ENCODE measurements at places on chromosomes 12 and 14.

DNA sequence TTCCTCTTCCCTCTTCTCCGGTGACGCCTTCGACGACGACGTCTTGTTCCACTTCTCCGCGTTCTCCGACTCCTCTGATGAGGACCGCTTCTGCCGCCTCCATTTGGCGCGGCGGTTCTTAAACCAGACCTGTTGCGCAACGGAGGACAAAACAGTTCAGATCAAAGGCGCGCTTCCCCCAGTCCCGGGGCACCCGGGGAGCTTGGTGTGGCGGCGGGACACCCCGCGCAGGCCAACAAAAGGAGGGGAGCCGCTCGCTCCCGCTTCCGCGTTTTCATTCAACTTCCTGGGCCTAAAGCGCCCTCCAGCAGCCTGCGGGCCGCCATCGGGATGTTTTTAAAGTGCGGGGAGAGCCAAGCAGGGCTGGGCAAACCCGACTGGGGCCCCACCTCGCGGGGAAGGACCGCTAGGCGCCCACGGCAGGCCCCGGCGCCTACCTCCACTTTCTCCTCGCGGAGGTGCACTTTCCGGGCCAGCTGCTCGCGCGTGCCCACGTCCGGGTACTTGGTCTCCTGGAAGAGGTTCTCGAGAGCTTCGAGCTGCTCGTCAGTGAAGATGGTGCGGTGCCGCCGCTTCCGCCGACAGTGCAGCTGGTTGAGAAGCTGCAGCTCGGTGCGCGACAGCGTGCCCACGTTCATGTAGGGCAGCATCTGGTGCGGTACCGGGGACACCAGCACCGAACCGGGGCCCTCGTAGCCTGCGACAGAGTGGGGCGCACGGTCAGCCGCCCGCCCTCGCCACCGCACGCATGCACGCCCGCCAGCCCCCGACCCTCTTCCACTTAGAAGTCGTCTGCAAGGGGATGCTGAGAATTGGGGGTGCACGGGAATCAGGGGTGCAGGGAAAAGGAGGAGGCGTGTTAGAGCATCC is 1.2 kb downstream of the GSC start:
- DNase-seq: peak; percentile 5

GRCh38 chr12:55637467-55637866 is 775 bp downstream of the OR10P1 start:
- DNase-seq: no peak

DNA sequence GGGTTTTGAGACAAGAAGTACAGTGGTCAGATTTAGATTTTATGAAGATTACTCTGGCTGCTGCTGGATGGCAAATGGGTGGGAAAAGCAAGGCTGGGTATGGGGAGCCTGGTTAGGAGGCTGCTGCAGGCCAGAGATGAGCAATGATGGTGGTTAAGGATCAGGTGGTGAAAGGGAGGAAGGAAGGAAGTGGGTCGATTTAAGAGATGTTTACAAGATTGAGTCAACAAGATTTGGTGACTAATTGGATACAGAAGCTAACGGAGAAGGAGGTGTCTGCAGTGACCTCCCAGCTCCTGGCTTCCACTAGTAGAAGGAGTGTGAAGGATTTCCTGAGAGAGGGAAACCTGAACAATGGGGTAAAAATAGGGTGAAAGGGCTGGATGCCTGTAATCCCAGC is 18.7 kb downstream of the NOS1 start:
- DNase-seq: no peak

GRCh38 chr14:31194661-31195060 is 12.9 kb downstream of the HECTD1 start:
- no peak for DNase-seq

DNA sequence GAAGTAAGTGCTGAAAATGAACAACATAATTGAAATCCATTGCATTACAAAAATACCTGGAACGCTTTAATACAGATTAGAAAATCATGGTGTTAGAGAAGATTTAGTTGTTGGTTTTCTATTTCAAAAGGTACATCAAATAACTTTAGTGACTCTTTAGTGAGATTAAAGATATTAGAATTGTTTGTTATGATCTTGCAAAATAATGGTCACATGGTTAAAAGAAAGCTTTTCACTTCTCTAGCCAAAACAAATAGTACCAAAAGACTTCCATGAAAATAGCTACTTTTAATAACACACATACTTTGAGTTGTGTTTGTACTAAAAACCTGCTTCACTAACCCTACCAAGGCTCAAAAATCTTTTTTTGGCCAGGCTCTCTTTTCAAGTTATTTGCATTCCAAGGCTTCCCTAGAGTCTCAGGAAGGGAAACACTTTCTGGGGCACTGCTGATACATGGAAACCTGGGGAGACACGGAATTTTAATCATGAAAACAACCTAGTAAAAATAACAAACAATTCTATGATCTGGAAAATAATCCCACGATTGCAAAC is at the start of gene SLCO1A2:
TSS of gene SLCO1A2 (minus strand) at position 147 of the 555 bp plus-strand sequence. CDS start 270 bp downstream, outside the sequence.
- DNase-seq: no peak

DNA sequence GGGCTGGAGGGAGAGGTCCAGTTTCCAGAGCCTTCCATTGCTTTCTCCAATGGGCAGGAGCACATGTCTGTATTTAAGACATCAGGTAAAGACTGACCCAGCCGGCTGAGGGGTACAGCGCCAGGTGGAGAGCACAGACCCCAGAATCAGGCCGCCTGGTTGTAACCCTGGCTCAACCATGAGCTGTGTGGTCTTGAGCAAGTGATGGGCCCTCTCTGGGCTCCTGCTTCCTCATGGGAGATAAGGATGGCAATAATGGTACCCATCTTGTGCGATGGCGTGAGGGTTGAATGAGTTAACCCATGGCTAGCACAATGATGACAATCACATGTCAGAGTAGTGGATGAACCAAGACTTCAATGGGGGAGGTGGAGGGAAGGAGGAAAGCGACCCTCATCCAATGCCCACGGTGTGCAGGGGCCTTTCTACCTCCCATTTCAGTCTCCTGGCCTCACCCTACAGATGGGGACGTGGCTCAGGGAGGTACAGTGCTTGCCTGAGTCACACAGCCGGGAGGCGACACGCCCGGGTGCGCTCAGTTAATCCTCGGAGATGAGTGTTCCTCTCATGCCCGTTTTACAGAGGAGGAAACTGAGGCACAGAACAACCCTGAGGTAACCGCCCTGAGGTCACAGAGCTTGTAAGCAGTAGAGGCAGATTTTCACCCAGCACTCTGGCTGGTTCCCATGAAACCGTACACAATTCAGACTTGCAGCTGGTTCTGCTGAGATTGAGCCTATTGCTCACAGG is 163.9 kb downstream of the RBM19 start:
- DNase-seq: no peak

- DNase-seq: no peak
Observed at GRCh38 chr12:108107293-108107692, 21.8 kb upstream of the WSCD2 start.

DNA sequence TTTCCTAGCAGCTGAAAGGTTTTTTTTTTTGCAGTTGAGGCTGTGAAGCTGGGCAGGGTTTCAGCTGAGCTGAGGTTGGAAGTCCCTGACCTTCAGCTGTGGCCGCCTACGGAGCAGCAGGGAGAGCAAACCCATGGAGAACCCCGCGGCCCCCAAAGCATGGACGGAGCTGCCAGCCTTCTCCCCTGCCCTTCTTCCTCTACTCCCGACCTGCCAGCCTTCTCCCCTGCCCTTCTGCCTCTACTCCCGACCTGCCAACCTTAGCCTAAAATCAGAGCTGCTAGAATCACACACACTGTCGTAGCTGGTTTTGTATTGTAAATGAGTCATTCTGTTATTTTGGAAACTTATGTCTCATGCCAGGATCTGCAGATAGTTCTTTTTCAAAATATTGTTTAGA is 74.6 kb downstream of the PPP2R5C start:
- DNase-seq: no peak

- DNase-seq: no peak
Observed at GRCh38 chr12:66590275-66590985, 88.4 kb downstream of the GRIP1 start.

DNA sequence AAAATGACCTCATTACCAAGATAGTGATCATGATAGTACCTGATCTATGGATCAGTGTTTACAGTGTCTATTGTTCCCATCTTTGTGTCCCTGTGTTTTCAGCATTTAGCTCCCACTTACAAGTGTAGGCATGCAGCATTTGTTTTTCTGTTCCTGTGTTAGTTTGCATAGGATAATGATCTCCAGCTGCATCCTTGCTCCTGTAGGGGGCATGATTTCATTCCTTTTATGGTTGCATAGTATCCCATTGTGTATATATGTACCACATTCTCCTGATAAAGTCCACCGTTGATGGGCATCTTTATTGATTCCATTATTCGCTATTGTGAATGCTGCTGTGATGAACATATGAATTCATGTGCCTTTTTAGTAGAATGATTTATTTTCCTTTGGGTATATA is 215.4 kb upstream of the NAV3 start:
- DNase-seq: no peak

DNA sequence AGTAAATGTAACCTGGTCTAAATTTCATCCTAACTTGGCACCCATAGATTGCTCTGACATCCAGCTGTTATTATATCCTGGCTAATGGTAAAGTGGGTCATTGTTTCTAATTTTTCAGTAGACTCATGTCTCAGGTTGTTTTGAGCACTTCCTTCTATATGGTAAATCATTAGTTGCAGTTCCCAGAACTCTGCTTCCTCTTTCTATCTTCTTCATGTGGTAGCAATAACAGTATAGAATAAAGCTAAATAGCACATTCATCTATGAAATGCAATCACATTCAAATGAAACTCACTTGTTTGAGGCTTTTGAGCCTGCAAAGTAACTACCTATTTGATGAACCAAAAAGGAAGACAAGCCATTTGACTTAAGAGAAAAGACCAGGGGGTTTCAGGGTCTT is 65.1 kb upstream of the GZMB start:
- no peak for DNase-seq

GRCh38 chr12:4114986-4115385 is 158.6 kb upstream of the CCND2 start:
- peak; percentile 19 for DNase-seq

GRCh38 chr14:99029145-99029915 is 242.7 kb downstream of the BCL11B start:
- no peak for DNase-seq

- DNase-seq: no peak
Observed at GRCh38 chr12:124131659-124132058, 158.6 kb downstream of the ZNF664 start.

Data from effector memory CD8-positive, alpha-beta T cell (primary cell).